ENCODE measurements at places on chromosomes 3 and 15.

DNA sequence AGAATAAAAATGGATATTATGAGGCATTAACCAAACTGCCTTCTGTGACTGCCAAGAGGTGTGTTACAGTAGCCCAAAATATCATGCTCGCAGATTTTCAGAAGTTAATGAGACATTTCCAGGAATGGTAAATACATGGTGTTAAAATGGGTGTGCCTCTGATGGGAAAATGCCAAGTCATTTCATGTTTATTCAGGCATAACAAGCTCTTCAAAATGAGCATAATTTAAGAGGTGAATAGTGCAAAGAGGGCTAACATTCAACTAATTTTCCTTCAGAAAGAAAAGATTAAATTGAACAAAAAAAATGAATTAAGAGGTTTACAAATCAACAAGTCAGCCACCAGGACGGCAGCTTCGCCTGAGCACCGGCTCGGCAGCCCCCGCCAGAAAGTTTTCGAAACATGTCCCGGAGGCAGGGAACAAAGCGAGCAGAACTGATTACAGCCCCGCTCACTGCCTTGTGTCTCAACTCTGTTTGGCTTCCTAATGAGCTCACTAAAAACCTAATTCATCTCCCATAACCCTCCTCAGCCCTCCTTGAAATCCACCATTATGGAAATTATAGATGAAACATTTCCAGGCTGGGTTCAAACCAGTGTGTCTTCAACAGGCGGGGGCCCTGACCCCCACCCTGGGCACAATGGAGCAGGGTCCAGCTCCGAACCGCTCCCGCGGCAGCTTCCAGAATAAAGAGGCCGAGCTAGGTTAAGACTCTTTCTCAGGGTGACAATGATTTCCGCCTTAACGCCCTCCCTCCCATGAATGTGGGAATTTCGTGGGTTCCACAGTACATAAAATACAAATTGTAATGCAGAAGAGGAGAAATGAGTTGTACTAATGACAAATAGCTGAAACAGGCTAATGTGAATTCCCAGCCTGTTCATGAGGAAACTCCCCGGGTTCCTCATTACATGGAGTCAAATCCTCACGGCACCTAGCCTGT, 43.9 kb downstream of the MEIS2 start:
- peak; percentile 36 for DNase-seq

DNA sequence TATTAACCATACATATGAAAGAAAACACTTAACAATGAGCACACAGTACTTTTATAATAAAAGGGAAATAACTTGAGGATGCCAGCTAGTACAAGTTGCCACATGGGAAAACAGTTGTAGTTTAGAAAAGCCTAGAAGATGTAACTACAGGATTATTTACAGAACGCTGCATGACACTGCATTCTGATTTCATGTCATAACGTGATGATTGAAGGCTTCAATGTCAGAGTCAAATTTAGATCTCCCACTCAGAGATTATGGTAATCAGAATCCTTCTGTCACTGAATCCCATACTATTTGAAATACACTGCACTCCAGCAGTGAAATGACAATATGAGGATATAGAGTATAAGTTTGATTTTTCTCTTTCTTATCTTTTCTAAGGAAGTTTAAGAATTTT, 253.9 kb upstream of the LRRN1 start:
- no peak for DNase-seq

DNA sequence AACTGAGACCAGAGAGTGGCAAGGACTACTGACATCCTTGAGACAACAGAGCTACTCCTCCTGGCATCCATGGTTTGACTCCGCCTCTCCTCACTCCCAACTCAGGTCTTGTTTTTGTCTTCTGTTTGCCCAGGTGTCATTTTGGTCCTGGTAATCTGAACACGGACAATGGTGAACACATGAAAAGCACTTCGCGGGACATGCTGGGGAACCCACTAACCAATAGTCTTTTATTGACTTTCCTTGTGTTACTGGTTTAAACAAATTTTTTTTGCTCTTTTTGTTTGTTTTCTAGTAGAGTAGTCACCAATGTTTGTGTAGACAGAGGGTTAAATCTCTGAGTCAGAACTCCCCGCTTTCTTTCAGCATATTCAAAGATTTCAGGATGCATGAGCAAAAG, 38.4 kb downstream of the LARP6 start:
- no peak for DNase-seq

DNA sequence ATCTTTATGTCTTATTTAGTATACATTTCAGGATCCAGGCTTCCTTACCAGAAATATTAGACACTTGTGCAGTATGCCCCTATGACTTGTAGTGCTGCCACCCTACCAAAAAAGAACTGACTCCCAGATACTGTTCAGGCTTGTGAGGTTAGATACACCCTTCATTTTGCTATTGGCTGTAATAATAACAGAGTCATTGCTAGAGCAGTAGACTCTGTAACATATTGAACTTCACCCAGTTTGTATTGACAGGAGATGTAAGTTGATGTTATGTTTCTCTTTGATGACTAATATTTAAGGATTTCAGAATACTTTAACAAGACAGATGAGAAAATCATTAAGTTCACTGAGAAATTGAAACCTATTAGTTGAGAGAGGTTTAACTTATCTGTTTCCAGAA, 32.9 kb downstream of the RNF111 start:
- DNase-seq = no peak

DNA sequence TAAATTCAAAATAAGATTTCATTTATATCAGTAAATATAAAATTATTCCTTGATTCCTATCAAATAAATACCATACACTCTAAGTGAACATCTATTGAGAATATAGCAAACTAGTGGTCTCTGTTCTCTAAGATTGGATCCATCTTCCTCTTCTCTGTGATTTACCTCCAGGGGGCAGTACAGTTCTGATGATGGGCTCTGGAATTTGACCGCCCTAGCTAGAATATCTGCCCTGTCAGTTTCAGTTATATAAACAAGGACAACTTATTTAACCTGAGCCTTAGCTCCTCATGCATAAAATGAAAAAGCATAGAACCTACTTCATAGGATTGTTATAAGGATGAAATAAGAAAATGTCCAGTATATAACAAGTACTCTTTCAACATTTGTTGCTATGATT, 171.1 kb upstream of the CCDC54 start:
- DNase-seq = peak; percentile 67

- no peak for DNase-seq
These were observed 1.0 kb upstream of the FSTL1 start for GRCh38 chr3:120451806-120452205.

DNA sequence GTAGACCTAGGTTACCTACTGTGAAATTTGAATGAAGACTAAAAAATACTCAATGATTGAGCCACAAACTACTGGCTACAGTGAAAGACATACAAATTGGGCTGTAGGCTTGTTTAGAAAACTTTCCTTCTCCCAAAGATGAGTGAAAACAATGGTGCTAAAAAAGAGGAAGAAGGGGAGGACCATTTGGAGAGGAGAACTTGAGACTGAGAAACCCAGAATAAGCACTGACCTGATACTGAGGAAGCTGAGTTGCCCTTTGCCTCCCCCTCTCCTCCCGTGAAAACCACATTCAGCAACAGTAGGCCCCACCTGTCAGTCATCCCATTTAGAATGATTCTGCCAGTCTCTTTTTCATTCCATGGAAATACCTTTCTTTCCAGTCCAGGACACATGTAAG, 484.0 kb upstream of the TGFBR2 start:
- DNase-seq = no peak

DNA sequence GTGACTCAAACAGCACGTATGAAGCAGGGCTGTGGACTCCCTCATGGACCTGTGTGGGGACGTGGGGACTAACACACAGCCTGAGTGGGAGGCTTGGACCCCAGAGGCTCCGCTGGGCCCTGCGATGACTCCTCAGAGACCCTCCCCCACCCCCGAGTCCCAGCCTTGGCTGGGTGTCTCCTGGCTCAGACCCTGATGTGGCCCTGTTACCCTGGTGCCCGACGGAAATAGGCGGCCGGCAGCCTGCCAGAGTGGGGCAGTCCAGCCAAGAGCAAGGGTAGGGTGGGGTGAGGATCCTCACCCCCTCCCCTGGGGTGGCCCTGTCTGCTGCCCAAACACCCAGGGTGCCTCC, 15.3 kb downstream of the TNK2 start:
- no peak for DNase-seq

DNA sequence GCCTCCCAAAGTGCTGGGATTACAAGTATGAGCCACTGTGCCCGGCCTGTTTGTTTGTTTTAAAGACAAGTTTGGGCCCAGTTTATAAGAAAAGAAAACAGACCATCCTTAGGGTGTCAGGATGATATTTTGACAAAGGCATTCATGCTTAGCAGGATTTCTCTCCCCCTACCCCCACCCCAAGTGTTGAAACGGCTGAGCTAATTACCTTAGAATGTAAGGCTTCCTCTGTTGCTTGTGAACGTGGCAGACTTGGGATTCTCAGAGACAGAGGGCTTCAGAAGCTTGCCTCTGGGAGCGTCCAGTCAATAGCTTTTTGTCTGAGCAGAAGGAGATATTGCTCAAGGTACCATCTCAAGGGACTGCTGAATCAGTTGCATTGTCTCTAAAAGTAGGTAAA, 24.0 kb downstream of the FLNB start:
- DNase-seq = no peak

- DNase-seq = no peak
These were observed 38.1 kb downstream of the MFSD1 start for GRCh38 chr3:158839966-158840365.

GRCh38 chr3:34056181-34056910, 257.9 kb downstream of the PDCD6IP start:
- no peak for DNase-seq

DNA sequence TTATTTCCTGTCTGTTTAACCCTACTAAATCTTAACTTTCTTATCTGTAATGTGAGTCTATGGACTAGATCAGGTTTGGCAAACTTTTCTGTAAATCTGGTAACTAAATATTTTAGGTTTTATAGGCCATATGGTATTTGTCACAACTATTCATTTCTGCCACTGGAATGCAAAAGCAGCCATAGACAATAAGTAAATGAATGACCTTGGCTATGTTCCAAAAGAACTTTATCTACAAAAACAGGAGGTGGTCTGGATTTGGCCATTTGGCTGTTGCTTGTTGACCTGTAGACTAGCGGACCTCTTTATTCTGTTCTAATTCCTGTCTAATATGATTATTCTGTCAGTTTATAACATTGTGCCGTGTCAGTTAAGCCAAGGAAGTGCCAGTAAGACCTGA, 314.2 kb downstream of the LPP start:
- DNase-seq = peak; percentile 48

GRCh38 chr3:53238051-53238850, 17.6 kb downstream of the TKT start:
- peak; percentile 95 for DNase-seq

DNA sequence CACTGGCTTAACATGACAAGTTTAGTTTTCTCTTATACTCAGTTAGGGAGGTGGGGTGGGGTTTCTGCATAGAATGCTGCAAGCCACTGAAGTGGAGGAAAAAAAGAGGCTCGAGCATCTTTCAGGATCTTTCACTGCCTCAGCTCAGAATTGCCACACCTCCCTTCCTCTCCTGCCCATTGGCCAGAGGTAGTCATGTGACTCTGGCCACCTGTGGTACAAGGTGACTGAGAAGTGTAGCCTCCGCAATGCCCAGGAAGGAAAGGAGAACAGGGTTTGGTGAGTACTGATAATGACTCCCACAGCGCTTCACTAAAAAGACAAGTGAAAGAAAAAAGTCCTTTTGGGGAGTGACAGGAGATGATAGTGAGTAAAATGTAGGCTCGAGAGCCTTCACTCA, 124.3 kb upstream of the TRIM42 start:
- DNase-seq = no peak

GRCh38 chr15:38562278-38562677, 2.3 kb downstream of the RASGRP1 start:
- no peak for DNase-seq

DNA sequence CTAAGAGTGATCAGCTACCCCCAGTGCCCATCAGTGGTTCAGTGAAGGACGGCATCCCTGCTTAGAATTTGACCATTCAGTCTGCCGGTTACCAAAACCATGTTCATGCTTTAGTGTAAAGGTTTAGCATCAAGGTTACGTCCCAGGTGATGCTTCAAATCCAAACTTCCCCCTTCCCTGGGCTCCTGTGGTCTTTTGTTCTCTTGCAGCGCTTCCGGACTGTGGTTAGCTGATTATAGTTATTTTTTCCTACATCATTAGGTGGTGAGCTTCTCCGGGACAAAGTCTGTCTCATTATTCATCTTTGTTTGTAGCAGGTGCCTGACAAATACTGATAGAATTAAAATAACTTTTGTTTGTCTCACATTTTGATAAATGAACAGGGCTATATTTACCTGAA, 28.3 kb upstream of the MYZAP start:
- no peak for DNase-seq

GRCh38 chr3:190359813-190360212, 28.1 kb upstream of the CLDN16 start:
- peak; percentile 62 for DNase-seq

DNA sequence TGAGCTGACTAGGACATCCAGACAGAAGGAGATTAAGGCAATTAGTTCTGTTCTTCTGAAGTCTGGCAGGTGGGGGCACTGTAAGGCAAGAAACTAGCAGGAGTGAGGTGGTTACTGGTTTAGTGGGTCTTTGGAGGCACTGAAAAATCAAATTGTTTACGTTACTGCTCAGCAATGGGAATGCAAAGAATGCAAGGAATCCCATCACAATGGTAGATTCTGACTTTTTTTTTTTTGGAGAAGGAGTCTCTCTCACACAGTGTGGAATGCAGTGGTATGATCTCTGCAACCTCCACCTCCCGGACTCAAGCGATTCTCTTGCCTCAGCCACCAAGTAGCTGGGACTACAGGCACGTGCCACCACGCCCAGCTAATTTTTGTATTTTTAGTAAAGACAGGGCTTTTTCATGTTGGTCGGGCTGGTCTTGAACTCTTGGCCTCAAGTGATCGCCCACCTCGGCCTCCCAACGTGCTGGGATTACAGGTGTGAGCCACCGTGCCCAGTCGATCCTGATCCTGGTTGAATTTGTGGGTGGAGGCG, 16.4 kb downstream of the FAM107A start:
- peak; percentile 97 for DNase-seq

DNA sequence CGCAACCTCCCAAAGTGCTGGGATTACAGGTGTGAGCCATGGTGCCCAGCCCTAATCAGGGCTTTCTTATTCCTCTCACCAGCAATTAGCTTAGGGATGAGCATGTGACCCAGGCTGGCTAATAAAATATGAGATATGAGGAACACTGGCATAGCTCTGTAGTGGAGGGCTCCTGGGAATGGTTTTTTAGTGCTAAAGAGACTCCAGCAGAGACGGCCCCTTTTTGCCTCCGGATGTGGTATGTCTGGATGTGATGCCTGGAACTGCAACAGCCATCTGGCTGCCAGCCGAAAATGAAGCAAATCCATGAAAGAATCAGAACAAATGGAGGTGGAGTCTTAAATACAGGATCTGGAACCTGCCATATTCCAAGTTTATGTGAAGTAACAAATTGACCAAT, 69.1 kb upstream of the MAGI1 start:
- DNase-seq = peak; percentile 95
